ENCODE measurements at places on chromosomes 11 and 22. TPM values are rescaled to one million over a fixed set of nuclear protein-coding genes. Genes with fewer than 3 reads are reported as not detected.

The MMP12 gene
- not detected for total RNA-seq

The KCNJ11 gene
- total RNA-seq, result 1.2 TPM

The SYCE3 gene
- not detected for total RNA-seq

DNA sequence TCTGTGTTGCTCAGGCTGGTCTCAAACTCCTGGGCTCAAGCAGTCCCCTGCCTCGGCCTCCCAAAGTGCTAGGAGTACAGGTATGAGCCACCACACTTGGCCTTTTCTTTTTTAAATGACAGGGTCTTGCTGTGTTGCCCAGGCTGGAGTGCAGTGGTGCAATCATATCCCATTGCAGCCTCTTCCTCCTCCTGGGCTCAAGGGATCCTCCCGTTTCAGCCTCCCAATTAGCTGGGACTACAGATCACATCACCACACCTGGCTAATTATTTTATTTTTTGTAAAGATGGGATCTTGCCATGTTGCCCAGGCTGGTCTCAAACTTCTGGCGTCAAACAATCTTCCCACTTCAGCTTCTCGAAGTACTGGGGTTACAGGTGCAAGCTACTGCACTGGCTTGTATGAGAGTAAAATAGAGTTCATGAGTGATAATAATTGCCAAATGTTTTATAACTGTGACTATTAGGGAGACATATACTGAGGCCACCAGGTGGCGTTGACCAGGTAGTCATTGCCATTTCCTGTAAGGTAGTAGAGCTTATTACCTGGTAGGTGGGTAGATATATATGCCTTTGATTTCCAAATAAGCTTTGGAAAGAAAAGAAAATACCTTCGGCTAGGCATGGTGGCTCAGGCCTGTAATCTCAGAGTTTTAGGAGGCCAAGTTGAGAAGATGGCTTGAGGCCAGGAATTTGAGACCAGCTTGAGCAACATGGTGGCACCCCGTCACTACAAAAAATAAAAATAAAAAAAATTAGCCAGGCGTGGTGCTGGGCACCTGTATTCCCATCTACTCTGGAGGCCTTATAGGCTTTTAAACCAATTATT, 5.4 kb downstream of the FDX1 start:
- H3K36me3 ChIP-seq, result peaks cover 44% of the 10 kb centered on the region
- no peak for DNase-seq
- no peak overlapping the region for H3K4me3 ChIP-seq
- H3K27ac ChIP-seq, result no peak overlapping the region
- peaks cover 41% of the 10 kb centered on the region for H3K4me1 ChIP-seq

- no peak overlapping the region for H3K4me3 ChIP-seq
- DNase-seq, result no peak
- no peaks in the 10 kb centered on the region for H3K36me3 ChIP-seq
- no peak overlapping the region for H3K27ac ChIP-seq
Observed at GRCh38 chr11:39144351-39145130, 2314.9 kb downstream of the LRRC4C start.

GRCh38 chr22:24693379-24693778, 81.1 kb downstream of the PIWIL3 start:
- H3K36me3 ChIP-seq, result no peaks in the 10 kb centered on the region
- no peak overlapping the region for H3K4me3 ChIP-seq
- H3K4me1 ChIP-seq, result no peaks in the 10 kb centered on the region
- H3K27me3 ChIP-seq, result peaks cover 9% of the 10 kb centered on the region
- DNase-seq, result no peak

DNA sequence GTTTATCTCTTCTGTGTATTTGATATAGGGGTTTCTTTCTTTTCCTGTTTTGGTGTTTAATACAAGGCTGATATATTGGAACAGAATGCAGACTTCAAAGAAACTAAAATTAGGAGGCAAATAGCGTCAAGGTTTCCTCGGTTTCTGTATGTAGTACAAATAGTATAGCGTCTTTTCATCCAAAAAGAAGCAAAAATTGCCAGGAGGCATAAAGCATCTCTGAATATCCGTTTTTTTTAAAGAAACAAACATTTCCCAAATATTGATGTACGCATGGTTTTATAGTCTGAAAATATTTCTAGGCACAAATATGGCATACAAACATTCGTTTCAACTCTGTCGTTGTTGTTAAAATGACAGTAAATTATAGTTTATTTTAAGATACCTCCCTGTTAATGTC, 17.1 kb upstream of the PAX6 start:
- no peaks in the 10 kb centered on the region for H3K4me1 ChIP-seq
- no peak for DNase-seq
- no peak overlapping the region for H3K4me3 ChIP-seq
- H3K36me3 ChIP-seq, result no peaks in the 10 kb centered on the region
- no peak overlapping the region for H3K27ac ChIP-seq
- H3K27me3 ChIP-seq, result peaks cover 47% of the 10 kb centered on the region

GRCh38 chr11:33016654-33017053, 976 bp downstream of the DEPDC7 start:
- peak overlapping the region; percentile 74 for H3K4me3 ChIP-seq
- H3K4me1 ChIP-seq, result peaks cover 13% of the 10 kb centered on the region
- DNase-seq, result no peak
- peaks cover 41% of the 10 kb centered on the region for H3K27me3 ChIP-seq

DNA sequence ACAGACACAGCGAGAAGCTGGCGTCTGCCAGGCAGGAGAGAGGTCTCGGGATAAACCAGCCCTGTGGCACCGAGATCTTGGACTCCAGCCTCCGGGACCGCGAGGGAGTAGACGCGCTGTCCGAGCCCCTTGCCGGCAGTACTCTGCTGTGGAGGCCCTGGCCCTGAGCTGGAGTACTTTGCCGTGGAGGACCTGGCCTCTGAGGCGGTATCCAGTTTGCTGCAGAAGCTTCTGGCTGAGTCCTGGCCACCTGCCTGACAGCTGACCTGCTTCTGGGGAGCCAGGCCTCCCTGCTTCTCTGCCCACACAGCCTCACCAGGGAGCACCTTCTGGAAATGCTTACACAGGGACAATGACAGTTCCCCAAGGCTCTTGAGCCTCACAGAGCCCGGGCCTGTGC, 31.6 kb upstream of the CARS1 start:
- H3K36me3 ChIP-seq, result no peaks in the 10 kb centered on the region
- H3K27me3 ChIP-seq, result peaks cover 5% of the 10 kb centered on the region
- no peak for DNase-seq

DNA sequence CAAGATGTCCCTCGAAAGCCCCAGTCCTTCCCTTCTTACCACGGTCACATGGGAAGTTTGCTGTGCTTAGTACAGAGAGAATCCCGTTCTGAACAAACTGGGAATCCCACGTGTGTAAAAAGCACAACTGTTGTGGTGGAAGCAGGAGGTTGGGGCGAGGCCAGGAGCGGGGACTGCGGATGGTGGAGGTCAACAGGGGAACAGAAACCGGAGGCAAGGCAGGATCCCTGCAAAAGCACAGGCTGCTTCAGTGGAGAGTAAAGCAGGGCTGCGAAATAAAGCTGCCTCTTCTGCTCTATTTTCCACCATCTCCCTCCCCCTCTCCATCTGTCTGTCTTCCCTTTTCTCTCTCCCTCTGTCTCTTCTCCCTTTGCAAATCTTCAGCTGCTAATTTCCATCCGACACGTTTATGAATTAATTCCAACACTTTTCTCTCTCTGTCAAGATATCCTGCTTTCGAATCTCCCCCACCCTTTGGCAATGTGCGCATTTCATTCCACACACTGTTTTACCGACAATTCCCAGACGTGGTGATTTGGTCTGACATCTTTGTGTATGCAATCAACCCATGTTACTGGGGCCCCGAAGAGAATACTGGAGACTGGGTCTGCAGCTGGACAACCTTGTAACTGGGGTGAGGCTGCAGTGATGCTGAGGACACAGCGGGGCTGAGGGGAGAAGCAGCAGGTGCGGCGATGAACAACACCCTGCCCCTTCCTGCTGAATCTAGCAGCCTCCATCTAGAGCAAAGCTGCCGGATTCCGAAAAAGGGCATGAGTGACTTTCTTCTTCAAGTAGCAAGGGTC, 571.8 kb downstream of the OPCML start:
- H3K36me3 ChIP-seq, result no peaks in the 10 kb centered on the region
- DNase-seq, result no peak
- H3K27me3 ChIP-seq, result no peaks in the 10 kb centered on the region

DNA sequence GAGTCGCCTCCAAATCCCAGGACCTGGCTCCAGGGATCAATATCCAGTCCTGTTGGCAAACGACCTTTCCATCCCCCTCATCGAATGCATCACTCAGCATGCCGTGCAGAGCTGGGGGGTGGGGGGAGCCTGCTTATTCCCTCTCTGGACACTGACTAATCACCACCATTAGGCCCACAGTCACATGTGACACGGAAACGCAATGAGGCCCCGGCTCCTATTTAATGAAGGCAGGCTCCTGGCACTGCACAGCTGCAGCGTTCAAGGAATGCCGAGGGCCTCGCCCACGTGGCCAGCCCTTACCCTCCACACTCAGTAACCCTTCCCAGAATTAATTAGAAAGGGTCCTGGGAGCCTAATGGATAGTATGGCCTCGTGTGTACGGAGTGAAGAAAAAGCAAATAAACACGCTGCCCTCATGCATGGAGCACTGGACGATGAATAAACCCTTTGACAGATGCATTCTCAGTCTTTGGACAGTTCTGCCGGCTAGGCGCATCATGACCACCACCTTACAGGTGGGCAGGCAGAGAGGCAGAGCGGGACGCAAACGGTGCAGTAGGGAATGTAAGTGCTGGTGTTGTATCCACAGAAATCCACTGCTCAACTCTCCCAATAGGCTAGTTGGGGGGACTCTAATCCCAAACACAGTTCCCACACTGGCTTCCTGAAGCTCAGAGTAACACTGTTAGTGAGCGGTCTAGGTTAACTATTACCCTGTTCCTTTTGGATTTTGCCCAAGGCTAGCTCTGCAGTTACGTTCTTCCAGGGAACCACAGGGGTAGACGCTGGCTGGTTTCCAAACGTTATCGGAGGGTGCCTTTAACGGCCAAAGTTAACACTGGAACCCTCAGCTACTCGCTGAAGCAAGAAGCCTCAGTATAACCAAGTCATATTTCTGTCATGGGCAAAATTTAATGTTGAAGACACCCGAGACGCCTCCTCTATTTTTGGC, 490.1 kb downstream of the OPCML start:
- H3K4me3 ChIP-seq, result no peak overlapping the region
- DNase-seq, result no peak
- no peaks in the 10 kb centered on the region for H3K4me1 ChIP-seq
- H3K36me3 ChIP-seq, result no peaks in the 10 kb centered on the region
- H3K27ac ChIP-seq, result no peak overlapping the region
- H3K27me3 ChIP-seq, result no peaks in the 10 kb centered on the region

- peak overlapping the region; percentile 89 for H3K4me3 ChIP-seq
- H3K36me3 ChIP-seq, result peaks cover 31% of the 10 kb centered on the region
- H3K27ac ChIP-seq, result peak overlapping the region; percentile 80
- H3K4me1 ChIP-seq, result peaks cover 30% of the 10 kb centered on the region
Observed at GRCh38 chr22:42069801-42070516, 653 bp downstream of the NAGA start.

DNA sequence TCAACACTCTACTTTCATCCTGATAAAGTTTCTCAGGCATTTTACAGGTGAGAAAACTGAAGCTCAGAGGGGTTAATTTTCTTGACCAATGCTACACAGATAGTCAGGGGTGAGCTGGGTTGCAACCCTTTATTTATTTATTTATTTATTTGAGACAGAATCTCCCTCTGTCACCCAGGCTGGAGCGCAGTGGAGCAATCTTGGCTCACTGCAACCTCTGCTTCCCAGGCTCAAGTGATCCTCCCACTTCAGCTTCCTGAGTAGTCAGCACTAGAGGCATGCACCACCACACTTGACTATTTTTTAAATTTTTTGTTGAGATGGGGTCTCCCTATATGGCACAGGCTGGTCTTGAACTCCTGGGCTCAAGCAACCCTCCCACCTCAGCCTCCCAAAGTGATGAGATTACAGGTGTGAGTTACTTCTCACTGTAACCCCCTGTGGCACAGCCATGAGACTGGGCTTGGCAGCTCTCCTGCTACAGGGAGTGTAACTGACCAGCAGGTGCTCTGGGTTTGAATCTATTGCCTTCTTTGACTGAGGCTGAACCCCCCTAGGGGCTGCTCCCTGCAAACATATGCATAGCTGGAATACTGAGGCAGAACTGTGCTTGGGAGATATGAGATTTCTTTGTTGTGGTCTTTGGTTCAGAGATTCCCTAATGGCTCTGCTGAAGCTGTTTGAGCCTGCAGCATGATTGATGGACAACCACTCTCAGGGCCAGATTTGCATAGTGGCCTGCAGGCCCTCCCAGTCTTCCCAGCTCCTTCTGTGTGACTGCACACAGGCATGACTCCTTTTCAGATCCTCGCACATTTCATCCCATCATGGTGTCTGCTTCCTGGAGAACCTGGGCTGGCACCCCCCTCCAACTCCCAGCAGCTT, 6.1 kb downstream of the C11orf96 start:
- H3K27ac ChIP-seq, result no peak overlapping the region
- no peaks in the 10 kb centered on the region for H3K36me3 ChIP-seq
- DNase-seq, result no peak
- peaks cover 11% of the 10 kb centered on the region for H3K4me1 ChIP-seq
- peaks cover 39% of the 10 kb centered on the region for H3K27me3 ChIP-seq
- H3K4me3 ChIP-seq, result no peak overlapping the region

DNA sequence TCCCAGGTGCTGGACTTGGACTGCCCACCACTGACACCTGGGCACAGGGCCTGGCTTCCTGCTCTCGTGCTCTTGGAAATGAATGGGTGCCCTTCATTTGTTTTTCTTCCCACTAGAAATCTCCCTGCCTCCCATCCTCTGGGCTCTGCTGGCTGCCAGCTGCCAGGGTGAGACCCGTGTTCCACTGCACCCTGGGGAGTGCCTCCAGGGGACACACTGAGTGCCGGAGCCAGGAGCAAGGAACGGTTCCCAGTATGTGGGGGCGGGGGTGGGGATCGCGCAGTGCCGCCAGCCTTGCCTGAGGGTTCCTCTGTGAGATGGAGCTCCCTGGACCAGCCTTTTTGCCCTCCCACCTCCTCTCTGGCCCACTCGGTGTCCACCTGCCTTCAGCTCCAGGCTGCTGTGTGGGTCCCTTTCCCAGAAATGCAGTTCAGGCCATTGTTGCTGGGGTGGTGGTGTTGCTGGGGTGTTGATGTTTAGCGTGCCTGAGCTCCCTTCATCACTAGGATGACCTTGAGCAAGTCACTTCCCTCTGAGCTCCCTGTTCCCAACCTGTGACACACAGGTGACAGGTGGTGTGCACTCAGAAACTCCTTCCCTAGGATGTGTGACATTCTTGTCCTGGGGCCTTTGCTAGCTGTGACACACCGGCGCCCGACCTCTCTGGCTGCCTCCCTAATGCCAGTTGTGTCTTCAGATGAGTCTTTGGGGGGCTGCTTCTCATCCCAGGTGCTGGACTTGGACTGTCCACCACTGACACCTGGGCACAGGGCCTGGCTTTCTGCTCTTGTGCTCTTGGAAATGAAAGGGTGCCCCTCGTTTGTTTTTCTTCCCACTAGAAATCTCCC, 72.1 kb downstream of the MED15 start:
- peaks cover 80% of the 10 kb centered on the region for H3K36me3 ChIP-seq
- H3K4me3 ChIP-seq, result no peak overlapping the region
- H3K27me3 ChIP-seq, result no peaks in the 10 kb centered on the region
- no peak overlapping the region for H3K27ac ChIP-seq

DNA sequence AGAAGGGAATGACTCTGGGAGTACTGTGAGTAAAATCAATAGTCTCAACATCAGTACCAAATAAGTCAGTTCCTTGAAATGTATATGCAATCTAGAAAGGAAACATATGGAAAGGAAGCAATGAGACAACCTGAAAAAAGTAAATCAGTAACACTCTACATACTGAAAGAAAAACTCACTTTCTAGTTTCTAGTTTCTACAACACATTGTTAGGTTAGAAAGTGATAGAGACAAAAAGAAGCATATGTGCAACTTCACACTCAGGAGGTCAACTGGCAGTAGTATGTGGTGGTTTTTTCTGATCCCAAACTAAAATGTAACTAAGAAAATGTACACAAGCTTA, 156.5 kb upstream of the SOX6 start:
- H3K36me3 ChIP-seq, result no peaks in the 10 kb centered on the region
- H3K4me1 ChIP-seq, result no peaks in the 10 kb centered on the region
- no peak for DNase-seq
- no peaks in the 10 kb centered on the region for H3K27me3 ChIP-seq
- H3K4me3 ChIP-seq, result no peak overlapping the region

Measured in activated B cell treated with CpG ODN at 0.5 μM for 24 hours (primary cell).